HFFc6 (cell line): ENCODE measurements at places on chromosomes 2 and 18. TPM values are rescaled to one million over a fixed set of nuclear protein-coding genes. Genes with fewer than 3 reads are reported as not detected.

HOXD11 gene
- total RNA-seq: 6.0 to 8.1 TPM (median 7.4 TPM) in 3 replicates

ALKAL2 gene
- total RNA-seq: not detected in 3 replicates

CNGA3 gene
- total RNA-seq: 0.18 to 0.87 TPM (median 0.54 TPM) in 3 replicates

GAREM1 gene
- 0.03 to 0.15 TPM (median 0.05 TPM) in 3 replicates for total RNA-seq

MPP4 gene
- total RNA-seq: 3.6 to 6.2 TPM (median 5.2 TPM) in 3 replicates

WNT6 gene
- not detected in 3 replicates for total RNA-seq

SNED1 gene
- 0.84 to 2.8 TPM (median 1.2 TPM) in 3 replicates for total RNA-seq

CERS6 gene
- 6.8 to 8.7 TPM (median 8.2 TPM) in 3 replicates for total RNA-seq

SERPINB10 gene
- total RNA-seq: 2.1 to 3.7 TPM (median 2.8 TPM) in 3 replicates

KIF5C gene
- total RNA-seq: 0.51 to 1.3 TPM (median 0.80 TPM) in 3 replicates

TLX2 gene
- total RNA-seq: 0.17 to 0.58 TPM (median 0.21 TPM) in 3 replicates

TSPYL6 gene
- not detected in 3 replicates for total RNA-seq

VIT gene
- total RNA-seq: 4.2 to 9.2 TPM (median 5.7 TPM) in 3 replicates

TTC39C gene
- total RNA-seq: 9.9 to 17.6 TPM (median 14.9 TPM) in 3 replicates

SP110 gene
- 11.7 to 14.4 TPM (median 13.3 TPM) in 3 replicates for total RNA-seq

ALK gene
- total RNA-seq: not detected in 2 replicates

CDKL4 gene
- 0.18 to 0.93 TPM (median 0.37 TPM) in 3 replicates for total RNA-seq

LYG2 gene
- not detected in 3 replicates for total RNA-seq

PSMA8 gene
- total RNA-seq: not detected in 2 replicates

STARD7 gene
- 169 to 198 TPM (median 185 TPM) in 3 replicates for total RNA-seq

SLC19A3 gene
- total RNA-seq: not detected in 2 replicates

RASGRP3 gene
- 1.7 to 4.0 TPM (median 2.2 TPM) in 3 replicates for total RNA-seq
